Neural progenitor cell (in vitro differentiated cells): ENCODE measurements at places on chromosomes 13 and 19.

DNA sequence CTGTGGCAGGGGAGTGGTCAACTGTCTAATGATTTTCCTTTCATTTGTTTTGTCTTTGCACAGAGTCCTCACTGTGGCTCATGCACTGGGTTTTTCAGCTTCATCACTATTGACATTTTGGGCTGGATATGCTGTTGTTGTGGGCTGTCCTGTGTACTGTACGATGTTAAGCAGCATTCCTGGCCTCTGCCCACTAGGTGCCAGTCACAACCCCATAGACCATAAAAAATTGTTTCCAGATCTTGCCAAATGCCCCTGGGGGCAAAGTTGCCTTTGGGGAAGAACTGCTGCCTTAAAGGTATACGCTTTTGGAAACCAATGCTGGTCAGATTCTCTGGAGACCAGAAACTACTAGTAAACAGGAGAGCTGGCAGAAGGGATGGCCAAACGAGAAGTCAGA is 310.4 kb downstream of the SPRY2 start:
- DNase-seq = peak; percentile 16

- peak; percentile 71 for DNase-seq
Measured at GRCh38 chr13:34913040-34913439, 29.0 kb upstream of the NBEA start.

DNA sequence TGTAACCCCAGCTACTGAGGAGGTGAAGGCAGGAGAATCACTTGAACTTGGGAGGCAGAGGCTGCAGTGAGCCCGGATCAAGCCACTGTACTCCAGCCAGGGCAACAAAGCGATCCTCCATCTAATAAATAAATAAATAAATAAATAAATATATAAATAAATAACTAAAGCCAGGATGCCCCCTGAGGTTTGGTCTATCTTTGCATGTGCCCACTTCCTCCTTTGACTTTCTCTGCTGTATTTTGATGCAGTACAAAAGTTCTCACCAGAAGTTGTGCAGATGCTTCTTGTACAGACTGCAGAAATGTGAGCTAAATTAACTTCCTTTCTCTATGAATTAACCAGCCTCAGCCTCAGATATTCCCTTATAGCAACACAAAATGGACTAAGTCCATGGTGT is 6.5 kb upstream of the N4BP2L2 start:
- no peak for DNase-seq

DNA sequence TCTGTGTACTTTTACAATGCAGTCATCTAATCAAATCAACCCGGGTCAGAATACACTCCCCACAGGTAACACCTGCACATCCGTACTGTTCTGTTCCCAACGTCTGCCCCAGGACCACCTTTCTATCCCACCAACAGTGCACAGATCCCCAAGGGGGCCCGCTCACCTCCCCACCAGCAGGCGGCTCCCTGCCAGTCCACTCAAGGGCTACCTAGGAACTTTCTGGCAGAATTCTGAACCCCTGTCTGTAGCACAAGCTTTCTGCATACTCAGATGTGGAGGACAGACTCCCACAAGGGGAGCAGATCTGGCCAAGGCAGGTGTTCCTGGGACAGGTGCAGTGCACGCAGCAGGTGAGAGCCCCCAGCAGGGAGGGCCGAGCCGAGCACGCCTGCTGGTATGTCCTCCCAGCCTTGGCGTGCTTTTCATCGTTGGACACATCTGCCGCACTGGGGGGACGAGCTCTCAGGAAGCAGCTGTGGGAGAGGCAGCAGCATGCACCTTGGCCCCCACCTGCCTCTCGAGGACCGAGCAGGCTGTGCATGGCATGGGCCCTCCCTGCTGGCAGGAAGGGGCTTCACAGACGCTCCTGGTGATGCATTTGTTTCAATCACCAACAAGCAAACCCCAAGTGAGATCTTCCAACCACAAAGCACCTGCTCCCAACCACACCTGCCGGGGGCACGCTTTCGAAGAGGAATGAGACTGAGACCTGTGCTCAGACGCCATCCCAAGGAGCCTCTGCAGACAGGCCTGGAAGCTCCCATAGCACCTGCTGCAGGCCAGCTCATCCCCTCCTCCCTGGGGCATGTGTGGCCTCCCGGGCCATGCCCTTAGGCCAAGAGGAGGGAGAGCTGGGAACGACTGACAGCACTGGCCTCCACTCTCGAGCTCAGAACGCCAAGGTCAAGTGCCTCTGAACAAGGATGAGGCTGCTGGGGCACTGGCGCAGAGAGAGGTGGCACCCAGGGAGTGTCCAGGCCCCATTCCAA is 35.9 kb downstream of the RAB20 start:
- no peak for DNase-seq

DNA sequence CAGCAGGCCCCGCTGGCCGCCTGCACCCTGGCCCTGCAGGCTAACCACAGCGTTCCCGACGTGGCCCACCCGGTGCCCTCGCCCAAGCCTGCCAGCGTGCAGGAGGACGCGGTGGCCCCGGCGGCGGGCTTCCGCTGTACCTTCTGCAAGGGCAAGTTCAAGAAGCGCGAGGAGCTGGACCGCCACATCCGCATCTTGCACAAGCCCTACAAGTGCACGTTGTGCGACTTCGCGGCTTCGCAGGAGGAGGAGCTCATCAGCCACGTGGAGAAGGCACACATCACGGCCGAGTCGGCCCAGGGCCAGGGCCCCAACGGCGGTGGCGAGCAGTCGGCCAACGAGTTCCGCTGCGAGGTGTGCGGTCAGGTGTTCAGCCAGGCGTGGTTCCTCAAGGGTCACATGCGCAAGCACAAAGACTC is 72.1 kb downstream of the ZNF536 start:
- no peak for DNase-seq

DNA sequence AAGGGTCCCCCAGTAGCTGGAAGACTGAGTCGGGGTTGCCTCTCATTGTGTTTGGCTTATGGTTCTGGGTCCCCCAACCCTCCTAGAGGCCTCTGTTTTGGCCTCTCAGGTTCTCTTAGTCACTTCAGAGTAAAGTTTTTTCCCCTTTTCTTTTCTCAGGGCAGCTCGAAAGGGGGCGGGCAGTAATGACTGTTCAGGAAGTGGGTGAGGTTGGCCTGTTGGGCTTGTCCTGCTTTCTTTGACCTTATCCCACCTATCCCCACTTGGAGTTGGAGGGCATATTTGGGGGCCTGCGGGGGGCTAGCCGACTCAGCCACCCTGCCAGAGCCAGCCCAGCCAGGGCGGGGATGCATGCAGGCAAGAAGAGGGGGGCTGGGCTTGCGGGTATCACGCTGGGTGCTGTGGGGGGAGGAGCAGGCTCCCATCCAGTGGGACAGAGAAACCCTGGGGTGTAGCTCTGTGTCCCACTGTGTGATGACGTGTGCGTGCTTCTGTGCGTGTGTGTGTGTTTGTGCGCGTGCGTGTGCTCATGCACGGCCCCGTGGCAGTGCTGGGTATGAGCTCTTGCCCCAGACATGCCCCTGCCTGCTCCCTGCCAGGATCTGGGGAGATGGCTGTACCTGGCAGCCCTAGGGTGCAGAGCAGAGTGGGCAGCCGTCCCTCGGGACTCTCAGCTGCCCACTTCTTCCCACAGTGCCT is 1.4 kb downstream of the CIC start:
- no peak for DNase-seq

GRCh38 chr13:48542581-48543341 is 9.9 kb upstream of the RCBTB2 start:
- DNase-seq = peak; percentile 59

DNA sequence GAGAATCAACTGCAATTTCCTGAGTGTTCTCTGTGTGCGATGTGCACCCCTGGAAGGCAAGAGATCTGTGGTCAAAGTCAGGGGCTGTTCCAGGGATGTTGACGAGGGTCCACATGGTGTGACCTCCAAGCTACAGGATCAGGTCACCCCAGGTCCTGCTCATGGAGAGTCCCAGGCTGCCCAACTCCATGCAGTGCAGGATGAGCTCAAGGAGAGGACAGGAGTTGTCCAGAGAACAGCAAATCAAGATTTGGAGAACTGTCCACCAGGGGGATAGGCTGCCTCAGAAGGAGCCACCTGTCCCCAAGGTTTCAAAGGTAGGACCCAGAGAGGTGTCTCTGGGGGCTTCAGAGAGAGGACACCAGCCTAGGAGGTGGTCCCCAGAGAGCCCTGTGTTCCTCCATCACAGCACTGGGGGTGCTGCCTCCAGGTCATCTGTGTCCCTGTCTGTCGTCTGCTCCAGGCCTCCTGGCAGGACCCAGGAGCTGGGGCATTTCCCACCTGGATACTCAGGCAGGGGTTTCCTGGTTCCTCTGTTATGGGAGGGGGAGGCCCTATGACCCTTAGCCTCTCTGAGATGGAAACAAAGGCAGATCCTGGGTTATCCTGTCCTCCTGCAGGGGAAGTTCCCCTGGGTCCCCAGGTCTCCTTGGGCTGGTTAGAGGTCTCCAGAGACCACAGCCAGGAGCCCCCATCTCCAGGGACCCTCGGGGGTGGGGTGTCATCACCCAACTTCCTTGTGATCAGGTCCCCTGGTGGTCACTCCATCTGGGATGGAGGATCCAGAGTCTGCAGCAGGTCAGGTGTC is 2.1 kb upstream of the CEACAM7 start:
- DNase-seq = no peak

- DNase-seq = no peak
Measured at GRCh38 chr13:30720172-30720869, 15.0 kb upstream of the ALOX5AP start.

DNA sequence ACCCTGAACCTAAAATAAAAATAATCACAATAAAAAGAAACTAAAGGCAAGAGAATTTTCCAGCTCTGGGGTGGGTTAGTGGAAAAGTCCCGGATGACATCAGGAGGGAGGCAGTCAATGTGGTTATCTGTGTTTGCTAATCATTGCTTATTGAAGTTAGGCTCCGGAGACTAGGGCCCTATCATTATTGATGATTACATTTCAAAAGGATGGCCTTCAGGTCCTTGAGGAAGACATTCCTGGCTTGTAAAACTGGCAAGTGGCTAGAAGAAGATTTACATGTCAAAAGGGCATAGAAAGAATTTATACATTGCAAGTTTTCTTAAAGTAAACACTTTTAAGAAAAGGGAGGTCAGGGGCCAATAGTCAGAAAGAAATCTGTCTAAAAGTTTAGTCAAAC is 123.4 kb downstream of the POSTN start:
- DNase-seq = no peak

DNA sequence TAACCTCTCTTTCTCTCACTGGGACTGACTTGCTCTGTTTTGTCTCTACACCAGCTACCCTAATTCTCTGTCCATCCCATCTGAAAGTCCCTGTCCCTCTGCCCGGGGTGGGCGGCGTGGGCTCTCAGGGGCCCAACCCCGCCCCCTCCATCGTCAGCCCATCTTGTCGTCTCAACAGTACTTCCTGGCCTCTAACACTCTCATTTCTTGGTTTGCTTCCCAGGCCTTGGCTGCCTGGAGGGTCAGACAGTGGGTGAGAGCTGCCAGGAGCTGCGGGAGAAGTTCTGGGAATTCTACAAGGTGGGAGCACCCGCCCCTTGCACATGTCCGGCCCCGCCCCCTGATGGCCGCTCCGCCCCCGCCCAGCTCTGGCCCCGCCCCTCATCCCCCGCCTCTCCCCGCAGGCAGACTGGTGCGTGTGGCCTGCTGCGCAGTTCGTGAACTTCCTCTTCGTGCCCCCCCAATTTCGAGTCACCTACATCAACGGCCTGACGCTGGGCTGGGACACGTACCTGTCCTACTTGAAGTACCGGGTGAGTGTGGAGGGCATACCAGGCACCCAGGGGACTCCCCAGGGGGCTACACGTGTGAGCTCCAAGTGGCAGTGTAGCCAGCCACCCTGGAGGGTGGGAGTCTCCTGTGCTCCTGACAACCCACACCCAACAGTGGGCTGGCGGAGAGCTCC is 1.7 kb downstream of the MPV17L2 start:
- DNase-seq = peak; percentile 58

DNA sequence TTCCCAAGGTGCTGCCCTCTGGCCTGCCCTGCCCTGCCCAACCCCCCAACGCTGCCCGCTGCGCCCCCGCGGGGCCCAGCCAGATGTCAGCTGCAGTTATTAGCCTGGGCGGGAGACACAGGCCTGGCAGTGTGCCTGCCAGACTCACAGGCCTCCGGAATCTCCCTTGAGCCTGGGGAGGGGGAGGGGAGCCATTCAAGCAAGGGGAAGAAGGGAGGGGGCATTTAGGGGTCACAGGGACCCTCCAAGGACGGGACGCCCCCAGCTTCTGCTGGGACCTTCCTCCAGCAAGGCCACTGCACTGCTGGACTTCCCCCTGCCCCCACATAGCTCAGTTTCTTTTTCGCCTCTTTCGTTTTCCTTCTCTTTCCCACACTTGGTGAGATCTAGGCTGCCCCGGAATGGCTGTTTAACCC is 2.6 kb upstream of the JUNB start:
- peak; percentile 70 for DNase-seq
